ENCODE measurements at places on chromosomes 2 and 18.
A peak's percentile ranks its signal among the peaks of the same experiment; 100 is the strongest.

- no peak for DNase-seq
Measured at GRCh38 chr2:190668892-190669291, 20.0 kb downstream of the NAB1 start.

GRCh38 chr2:200713704-200714064 is 98.0 kb upstream of the BZW1 start:
- DNase-seq, result no peak

DNA sequence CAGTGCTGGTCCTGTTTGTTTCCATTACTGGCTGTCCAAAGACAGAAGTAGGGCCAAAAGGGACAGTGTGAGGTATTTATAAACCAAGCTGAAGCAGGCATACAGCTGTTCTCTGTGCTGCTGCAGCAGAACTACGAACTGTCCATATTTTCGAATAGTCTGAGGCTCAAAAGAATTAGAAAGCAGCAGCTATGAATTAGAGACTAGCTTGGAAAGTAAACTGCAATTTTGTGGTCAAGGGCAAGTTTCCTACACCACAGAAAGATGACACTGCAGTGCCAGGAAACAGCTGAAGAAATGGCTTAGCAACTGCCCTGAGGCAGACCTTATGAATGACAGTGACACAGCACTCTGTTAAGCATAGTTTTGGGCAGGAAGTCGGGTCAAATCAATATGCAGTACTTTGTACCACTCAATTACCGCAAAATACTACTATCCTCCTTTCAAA is 125.3 kb downstream of the TMEM131 start:
- no peak for DNase-seq

GRCh38 chr18:5943514-5943913 is 48.2 kb upstream of the TMEM200C start:
- no peak for DNase-seq

- no peak for DNase-seq
Measured at GRCh38 chr2:11435036-11435435, 30.9 kb downstream of the E2F6 start.

DNA sequence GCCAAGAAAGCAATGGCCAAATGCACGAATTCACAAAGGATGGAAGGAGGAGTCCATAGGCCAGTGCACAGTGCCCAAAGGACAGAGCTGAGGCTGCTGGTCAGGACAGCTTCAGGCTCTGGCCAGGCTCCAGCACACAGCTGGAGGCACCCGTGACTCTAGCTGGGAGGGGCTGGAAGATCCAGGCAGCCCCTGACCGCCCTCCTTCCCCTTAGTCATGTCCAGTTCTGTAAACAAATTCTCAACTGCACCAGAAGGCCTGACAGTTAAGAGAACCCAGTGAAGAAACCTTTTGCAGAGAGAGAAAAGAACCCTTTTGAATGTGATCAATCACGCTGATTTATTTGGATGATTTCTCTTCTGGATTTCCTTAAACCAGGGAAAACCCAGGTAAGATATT is 7.7 kb upstream of the YWHAQ start:
- DNase-seq, result no peak

DNA sequence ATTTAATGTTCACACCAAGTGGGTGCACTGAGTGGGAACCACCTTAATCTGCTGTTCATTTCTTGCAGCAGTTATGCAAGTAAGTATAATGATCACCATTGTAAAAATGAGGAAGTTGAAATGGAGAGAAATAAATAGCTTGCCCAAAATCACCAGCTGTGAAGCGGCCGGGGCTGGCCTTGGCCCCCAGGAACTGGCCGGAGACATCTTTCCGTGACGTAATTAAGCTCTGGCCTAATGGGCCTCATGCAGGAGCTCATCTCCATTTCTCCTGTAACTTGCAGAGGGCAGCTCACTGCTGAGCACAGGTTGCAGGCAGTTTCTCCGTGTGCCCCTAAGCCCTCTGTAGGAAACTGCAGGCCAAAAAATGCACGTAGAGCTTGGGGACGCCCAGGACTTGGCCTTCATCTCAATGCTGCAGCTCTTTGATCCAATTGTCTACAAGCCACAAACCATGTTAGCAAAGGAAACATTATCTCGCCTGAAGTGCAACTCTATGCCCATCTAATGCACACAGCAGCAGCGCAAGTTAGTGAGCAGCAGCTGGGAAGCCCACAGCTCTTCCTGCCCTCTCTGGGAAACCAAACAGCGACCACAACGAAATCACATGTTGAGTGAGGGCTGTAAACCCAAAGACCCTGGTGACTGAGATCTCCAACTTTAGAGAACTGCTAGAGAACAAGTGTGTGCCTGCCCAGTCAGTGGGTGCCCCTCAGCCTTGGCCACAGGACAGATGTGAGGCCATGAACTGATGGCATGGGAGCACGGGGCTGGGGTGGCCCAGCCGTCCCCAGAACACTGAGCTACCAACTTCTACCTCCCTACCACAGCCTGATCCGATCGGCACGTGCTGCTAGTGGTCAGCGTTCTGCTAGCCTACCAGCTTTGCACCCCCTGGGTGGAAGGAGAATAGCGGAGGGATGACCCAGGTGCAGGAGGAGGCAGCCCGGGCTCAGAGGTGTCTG is 28.8 kb downstream of the APCDD1 start:
- no peak for DNase-seq

DNA sequence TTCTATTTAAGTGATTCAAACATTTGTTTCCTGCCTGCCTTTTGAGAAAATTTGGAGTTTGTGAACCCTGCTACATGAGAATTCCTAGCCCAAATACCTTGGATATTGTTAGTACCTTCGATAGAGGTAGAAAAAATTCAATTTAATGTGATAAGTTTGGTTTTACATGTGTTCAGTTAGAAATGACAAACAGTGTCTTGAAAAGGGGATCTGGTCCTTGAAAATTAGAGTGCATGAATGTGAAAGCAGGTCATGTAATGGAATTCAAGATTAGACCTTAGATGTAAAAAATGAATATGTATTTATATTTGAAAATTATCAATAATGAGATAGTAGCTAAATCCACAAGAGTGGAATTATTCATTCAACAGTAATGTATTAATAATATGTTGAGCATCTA is 70.5 kb downstream of the PIK3C3 start:
- DNase-seq, result no peak

DNA sequence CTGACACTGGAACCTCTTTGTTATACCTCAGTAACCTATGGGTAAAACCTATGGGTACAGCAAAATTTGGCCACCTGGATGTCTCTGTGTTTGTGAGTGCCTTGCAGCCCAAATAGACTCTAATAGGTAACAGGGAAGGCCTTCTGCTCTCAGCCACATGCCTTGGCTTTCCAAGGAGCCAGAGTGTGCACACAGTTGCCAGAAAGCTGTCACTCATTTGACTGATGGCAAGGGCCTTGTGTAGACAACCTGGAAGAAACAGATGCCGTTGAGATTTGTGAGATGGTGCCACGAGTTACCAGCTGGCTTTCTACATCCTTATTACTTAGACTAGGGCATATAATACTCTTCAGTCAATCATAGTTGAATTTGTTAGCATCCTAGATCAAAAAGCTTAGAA is 90.1 kb upstream of the RAB12 start:
- DNase-seq, result no peak

GRCh38 chr2:11967946-11968465 is 221.6 kb downstream of the LPIN1 start:
- DNase-seq, result no peak

DNA sequence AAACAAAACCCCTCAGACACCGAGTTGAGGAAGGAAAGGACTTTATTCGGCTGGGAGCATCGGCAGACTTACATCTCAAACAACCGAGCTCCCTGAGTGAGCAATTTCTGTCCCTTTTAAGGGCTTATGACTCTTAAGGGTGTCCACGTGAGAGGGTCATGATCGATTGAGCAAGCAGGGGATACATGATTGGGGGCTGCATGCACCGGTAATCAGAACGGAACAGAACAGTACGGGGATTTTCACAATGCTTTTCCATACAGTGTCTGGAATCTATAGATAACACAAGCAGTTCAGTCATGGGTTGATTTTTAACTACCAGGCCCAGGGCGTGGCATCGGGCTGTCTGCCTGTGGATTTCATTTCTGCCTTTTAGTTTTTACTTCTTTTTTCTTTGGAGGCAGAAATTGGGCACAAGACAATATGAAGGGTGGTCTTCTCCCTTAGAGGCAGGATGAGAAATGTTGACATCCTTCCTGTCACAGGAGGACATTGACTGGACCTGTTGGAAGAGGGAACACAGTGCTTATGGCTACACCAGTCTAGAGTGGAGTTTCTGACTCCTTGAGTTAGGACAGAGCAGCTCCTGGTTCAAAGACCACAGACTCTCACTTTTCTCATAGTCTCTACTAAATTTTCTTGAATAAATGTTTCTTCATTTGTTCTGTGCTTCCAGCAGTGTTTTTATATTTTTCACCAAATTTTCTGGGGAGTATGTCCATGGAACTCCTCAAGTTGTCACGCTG is 35.8 kb downstream of the SPOPL start:
- DNase-seq, result no peak

DNA sequence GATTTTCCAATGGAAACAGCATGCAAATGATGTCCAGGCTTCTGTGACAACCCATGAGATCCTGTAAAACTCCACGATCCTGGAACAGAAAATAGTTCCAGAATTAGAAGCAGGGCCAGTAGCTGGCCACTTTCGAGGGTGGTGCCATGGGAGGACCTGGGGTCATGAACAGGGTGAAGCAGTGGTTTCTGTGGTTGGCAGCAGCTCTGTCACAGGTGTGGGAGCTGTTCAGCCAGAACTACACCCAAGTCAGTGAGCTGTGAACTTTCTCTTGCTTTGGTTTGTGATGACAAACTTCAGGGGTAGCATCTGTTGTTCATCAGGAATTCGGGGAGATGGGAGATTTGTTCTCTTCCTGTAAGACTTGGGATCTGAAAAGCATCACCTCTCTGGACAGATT is 314.4 kb upstream of the NT5C1B start:
- no peak for DNase-seq

DNA sequence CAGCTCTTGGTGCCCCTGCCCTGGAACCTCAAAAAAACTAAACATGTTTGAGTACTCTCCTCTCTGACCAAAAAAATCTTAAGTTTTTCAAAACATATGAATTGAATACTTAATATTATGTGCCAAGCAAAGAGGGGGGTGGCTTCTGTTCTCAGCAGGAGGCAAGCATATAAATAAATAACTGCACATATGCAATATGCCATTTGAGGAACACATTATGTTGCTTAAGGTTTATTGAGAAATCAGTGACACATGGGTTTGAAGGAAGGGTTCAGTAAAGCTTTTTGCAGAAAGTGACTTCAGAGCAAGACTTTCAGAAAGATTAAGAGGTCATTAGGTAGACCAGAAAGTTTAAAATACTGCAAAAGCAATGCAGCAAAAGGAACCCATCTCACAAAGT is 429.2 kb downstream of the TDRD15 start:
- DNase-seq, result no peak

- DNase-seq, result no peak
Measured at GRCh38 chr18:79941473-79942119, 9.9 kb downstream of the SLC66A2 start.

DNA sequence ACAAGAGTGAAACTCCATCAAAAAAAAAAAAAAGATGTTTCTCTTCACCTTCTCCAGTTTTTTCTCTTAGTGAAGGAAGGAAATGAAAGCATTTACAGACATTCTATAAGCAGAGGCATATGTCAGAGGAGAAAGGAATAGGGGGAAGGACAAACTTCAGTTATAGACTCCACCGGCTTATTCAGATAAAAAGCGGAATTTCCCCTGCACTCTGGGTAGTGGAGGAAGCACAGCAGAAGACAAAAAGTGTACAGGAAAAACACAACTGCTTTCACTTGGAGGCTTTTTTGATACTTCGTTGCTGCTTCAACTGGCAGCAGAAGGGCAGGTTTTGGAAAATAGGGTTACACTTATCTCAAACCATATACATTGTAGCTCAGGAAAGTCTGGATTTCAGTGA is 3.2 kb upstream of the MGAT4A start:
- DNase-seq, result no peak

DNA sequence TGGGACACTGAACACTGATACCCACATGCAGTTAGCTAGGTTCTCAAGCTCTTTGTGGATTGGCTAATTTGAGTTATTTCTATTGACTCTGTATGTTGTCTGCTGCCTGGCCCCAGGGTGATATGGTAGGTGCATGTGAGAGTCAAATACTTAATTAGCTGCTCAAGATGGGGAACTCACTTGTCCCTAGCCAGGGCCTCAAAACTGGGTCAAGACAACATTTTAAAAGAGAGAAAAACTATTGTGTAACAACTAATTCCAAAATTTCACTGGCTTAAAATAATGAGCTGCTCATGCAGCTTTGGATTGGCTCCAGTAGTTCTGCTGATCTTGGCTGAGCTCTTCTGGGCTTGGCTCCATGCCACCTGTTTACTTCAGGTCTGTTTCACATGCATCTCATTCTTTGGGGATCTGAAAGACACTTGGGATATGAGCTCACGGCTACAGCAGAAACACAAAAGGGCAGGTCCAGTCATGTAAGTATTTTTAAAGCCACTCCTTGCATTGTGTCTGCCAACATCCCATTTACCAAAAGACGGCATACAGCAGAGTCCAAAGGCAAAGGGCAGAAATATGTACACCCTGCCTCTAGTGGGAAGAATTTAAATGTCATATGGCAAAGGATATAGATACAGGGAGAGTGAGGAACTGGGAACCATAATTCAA is 716.8 kb downstream of the SUCLG1 start:
- DNase-seq, result no peak

- no peak for DNase-seq
Measured at GRCh38 chr2:241279828-241280227, 35.6 kb downstream of the HDLBP start.

GRCh38 chr2:242002944-242003343 is 133.4 kb downstream of the RTP5 start:
- DNase-seq, result peak; percentile 25

GRCh38 chr2:115201386-115201785 is 758.9 kb downstream of the DPP10 start:
- DNase-seq, result no peak

- no peak for DNase-seq
Measured at GRCh38 chr18:46657115-46657955, at the start of gene LOXHD1. TSS of gene LOXHD1 (minus strand) at chr18:46657220. CDS start at chr18:46657033, 187 bp downstream.

Data from naive thymus-derived CD4-positive, alpha-beta T cell (primary cell).